Activated CD4-positive, CD25-positive, alpha-beta regulatory T cell (primary cell): ENCODE measurements at places on chromosomes 13 and 19.

GRCh38 chr13:74975111-74975510 is 506.9 kb downstream of the TBC1D4 start:
- DNase-seq: no peak

DNA sequence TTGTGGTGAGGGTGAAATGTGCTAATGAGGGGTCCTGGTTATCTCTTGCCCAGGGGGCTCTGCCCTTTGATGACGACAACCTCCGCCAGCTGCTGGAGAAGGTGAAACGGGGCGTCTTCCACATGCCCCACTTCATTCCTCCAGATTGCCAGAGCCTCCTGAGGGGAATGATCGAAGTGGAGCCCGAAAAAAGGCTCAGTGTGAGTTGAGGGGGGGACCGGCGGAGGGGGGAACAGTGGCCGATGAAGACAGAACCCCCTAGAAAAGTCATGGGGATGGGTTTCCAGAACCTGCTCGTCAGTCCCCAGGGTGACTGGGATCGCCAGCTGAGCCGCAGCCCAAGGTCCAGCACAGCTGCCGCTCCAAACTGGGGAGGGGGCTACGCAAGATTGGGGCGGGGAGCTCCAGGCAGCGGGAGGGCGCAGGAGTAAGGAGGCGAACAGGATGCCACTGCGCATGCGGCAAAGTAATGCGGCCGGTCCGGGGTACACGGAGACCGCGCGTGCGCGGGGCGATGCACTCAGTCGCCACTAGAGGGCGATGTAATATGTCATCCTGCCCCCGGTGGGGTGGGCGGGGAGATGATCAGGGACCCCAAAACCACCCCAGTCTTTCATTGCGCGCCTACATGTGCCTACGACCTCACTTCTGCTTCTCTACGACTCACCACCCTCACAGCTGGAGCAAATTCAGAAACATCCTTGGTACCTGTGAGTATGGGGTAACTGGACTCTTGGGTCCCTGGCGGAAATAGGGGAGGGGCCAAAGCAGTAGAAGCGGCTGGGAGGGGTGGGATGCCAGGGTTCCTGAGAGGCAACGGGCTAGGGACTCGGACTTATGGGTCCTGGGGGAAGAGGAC is 17.9 kb downstream of the BRSK1 start:
- DNase-seq: peak; percentile 94

- no peak for DNase-seq
Measured at GRCh38 chr19:37342753-37343152, 28.1 kb upstream of the ZNF527 start.

GRCh38 chr19:23377276-23377675 is 18.0 kb downstream of the ZNF91 start:
- DNase-seq: no peak

DNA sequence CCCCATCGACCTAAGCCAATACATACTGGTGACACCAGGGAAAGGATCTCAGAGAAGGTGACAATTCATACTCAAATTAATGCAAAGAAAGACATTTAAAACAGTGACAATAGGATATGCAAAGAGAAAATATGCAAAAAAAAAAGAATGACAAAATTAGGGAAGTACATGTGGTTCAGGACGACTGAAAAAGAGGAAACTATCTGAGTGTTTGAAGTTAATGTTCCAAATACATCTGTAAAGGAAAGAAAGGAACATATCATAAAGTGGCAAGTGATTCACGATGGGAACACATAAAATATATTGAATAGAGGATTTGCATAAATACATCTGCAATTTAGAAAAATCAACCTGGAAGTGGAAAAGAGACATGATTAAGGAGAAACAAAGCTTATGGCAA is 441.4 kb downstream of the SLITRK5 start:
- DNase-seq: no peak

GRCh38 chr19:58497634-58498170 is 14.1 kb downstream of the SLC27A5 start:
- no peak for DNase-seq

- DNase-seq: no peak
Measured at GRCh38 chr19:6045108-6045507, 65.2 kb downstream of the RFX2 start.

DNA sequence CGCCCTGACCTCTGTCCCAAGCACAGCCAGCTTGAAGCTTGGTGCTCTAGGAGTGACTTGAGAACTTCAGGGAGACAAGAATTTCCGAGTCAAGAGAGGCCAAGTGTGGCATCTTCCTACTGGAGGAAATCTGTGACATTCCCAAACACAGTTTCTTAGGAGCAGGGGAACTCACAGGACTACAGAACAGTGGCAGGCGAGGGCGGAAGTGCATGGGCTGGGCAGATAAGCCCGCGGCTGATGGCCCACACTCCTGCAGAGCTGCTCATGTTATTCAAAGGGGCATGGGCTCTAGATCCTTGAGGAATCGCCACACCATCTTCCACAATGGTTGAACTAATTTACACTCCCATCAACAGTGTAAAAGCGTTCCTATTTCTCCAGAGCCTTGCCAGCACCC is 168.8 kb downstream of the KATNAL1 start:
- DNase-seq: no peak

GRCh38 chr19:29934781-29935180 is 7.3 kb upstream of the URI1 start:
- DNase-seq: no peak

DNA sequence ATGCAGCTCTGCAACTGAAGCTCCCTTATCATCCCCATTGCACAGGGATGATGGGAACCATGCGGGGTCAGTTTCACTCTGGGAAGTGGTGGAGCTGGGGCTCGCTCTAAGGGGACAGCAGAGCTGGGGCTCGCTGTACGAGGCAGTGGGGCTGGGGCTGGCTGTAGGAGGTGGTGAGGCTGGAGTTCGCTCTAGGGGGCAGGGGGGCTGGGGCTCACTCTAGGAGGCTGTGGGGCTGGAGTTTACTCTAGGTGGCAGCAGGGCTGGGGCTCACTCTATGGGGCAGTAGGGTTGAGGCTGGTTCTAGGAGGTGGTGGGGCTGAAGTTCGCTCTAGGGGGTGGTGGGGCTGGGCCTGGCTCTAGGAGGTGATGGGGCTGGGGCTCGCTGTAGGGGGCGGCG is 99.1 kb downstream of the UQCRFS1 start:
- DNase-seq: no peak

GRCh38 chr19:9156304-9156703 is 16.1 kb downstream of the ZNF317 start:
- DNase-seq: no peak

DNA sequence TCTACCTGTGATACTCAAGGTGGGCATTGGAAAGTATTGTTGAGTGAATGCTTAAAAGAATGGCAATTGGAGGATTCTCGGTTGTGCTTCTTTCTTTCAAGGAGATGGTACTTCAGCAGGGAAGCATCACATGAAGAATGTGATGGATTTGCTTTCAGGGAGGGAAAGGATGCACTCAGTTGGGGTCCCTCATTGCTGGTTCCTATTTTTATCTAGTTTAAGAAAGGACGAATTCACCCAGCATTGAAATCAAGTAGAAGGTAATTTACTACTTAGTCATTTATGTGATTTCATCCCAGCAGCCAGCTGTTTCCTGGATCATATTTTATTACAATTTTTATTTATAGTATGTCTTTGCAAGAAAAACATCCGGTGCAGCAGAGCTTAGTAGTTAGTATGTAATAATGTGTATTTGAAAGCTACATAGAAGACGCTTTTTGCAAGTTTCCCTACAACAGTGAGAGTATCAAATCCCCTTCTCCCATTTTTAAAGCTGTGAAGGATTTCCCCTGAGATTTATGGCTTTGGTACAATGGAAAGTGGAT is 417.9 kb downstream of the GPC5 start:
- DNase-seq: no peak

DNA sequence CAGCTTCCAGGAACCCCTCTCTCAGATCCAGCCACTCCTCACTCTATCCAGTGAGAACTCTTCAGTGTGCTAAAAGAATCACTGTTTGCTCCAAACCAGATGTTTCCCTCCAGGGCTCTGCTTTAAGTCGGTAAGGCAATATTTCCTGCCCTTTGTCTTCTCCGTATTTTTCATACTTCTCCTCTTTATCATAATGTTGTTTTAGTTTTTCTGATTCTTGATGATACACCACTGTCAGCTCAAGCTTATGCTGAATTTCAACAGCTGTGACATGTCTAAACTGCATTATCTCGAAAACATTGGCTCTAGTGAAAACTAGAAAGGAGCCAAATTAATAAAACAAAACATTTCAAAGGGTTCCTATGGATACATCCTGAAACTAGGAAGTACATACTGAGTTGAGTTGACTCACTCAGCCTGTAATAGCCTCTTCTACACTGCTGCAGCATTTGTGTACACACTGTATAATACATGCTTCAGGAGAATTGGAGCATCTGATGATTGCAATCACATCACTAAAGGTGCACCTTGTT is 39.8 kb downstream of the GPR180 start:
- DNase-seq: no peak

GRCh38 chr19:39671739-39672363 is 16.1 kb downstream of the LGALS16 start:
- DNase-seq: peak; percentile 6

GRCh38 chr13:106555631-106556328 is 12.2 kb downstream of the ARGLU1 start:
- no peak for DNase-seq
